ENCODE measurements at places on chromosomes 3 and 15.

- H3K27me3 ChIP-seq, result no peaks in the 10 kb centered on the region
- peak; percentile 56 for DNase-seq
- no peak overlapping the region for H3K27ac ChIP-seq
- H3K4me3 ChIP-seq, result no peak overlapping the region
- no peaks in the 10 kb centered on the region for H3K4me1 ChIP-seq
Observed at GRCh38 chr3:190492966-190493365, 20.9 kb upstream of the IL1RAP start.

DNA sequence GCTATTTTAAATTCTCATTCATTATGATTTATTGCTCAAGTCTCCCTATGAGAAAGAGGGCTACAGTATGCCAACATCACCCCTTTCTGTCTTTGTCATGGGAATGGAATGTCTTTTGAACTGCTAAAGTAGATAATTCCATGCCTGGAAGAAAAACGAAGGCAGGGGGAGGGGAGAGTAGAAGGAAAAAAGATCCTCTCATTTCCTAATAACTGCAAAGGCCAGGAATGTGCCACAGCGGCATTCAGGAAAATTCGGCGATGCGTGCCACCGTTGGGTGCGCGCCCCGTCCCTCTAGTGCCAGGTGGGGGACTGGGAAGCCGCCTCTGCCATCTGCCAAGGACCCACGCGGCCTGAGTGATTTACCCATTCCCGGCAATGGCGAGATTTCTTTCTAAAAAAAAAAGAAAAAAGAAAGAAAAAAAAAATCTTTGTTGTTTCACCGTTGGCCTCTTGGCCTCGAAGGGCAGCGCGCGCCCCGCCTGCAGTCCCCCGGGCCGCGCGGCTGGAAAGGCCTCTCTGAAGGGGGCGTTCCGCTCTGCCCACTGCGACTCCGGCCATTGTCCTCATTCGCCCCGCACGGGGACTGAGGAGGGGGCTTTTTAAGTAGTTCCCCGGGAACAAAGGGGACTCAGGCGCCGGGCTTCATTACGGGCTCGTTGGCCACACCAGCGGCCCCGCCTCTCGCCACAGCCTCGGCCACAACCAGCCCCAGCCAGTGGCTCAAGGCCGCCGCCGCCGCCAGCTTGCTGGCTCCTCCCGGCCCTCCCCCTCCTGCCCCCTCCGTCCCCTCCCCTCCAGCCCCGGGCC lies 54.5 kb downstream of the CPN2 start:
- peak overlapping the region; percentile 97 for H3K27ac ChIP-seq
- peak; percentile 97 for DNase-seq
- H3K36me3 ChIP-seq, result no peaks in the 10 kb centered on the region
- no peak overlapping the region for H3K4me3 ChIP-seq
- no peaks in the 10 kb centered on the region for H3K27me3 ChIP-seq
- peaks cover 5% of the 10 kb centered on the region for H3K4me1 ChIP-seq

DNA sequence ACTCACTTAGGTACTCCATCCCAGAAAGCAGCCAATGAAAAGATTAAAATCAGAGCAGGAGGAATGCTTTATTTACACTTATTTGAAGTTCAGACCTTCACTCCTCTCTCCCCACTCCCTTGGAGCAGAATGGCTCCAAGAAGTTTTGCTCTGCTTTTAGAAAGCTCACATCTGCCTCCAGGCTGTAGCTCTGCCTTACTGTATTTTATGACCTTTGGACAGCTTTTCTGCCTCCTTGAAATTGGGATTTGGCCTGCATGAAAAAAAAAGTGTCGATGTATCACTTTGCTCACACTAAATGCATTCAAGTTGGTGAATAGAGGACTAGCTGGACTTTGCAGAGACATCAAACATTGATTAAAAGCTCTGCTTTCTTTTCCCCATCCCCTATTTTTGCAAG lies 95.3 kb downstream of the SLC9A9 start:
- no peaks in the 10 kb centered on the region for H3K27me3 ChIP-seq
- no peak overlapping the region for H3K27ac ChIP-seq
- H3K4me1 ChIP-seq, result peaks cover 2% of the 10 kb centered on the region
- H3K4me3 ChIP-seq, result no peak overlapping the region

GRCh38 chr3:132180337-132180791 lies 136.8 kb upstream of the ACP3 start:
- peak; percentile 84 for DNase-seq
- no peaks in the 10 kb centered on the region for H3K4me1 ChIP-seq
- H3K27ac ChIP-seq, result no peak overlapping the region
- H3K4me3 ChIP-seq, result no peak overlapping the region
- no peaks in the 10 kb centered on the region for H3K36me3 ChIP-seq

DNA sequence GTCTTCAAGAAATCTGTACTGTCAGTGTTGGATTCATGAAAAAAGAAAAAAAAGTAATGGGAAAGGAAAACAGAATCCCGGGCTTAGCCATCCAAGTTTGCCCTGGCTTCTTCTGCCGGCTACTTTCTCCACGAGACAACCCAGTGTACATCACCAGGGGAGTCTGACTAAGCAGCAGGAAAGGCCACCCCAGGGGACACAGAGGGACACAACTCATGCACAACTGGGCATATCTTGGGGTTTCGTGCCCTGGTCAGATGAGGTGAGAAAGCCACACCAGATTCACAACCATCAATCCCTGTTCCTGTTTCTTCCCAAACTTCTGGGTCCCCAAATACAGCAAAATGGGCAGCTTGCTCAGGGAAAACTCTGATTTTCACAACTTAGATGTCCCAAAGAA lies 33.2 kb downstream of the ADAMTS17 start:
- no peaks in the 10 kb centered on the region for H3K27me3 ChIP-seq
- no peaks in the 10 kb centered on the region for H3K4me1 ChIP-seq
- H3K27ac ChIP-seq, result no peak overlapping the region

DNA sequence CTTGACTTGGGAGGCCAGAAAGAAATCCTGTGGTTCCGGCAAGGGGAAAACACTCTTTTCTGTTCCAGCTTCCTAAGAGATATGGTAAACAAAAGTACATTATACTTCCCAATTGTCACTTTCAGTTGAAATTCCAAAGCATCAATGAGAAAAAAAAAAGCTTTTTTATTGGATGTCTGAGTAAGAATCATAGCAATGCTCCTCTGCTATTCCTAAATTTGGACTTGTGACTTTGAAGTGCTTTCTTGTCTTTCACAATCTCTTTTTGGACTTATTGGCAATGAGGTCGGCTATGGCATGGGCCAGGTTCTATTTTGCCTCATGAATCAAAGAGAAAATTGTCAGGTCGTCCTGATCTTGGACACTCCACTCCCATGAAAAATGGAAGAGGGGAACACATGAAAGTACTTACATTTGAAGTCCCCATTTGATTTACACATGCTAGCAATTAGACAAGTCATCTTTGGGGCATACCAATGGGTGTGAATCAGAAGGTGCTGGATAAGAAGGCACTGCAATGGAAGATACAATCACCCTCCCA lies 170.5 kb downstream of the GREM1 start:
- H3K4me1 ChIP-seq, result peaks cover 2% of the 10 kb centered on the region
- no peaks in the 10 kb centered on the region for H3K27me3 ChIP-seq
- no peak overlapping the region for H3K27ac ChIP-seq
- H3K4me3 ChIP-seq, result no peak overlapping the region

GRCh38 chr3:116002235-116002634 lies 378.9 kb downstream of the GAP43 start:
- no peak overlapping the region for H3K27ac ChIP-seq
- peaks cover 12% of the 10 kb centered on the region for H3K4me1 ChIP-seq
- H3K27me3 ChIP-seq, result no peaks in the 10 kb centered on the region
- no peak overlapping the region for H3K4me3 ChIP-seq
- no peaks in the 10 kb centered on the region for H3K36me3 ChIP-seq

DNA sequence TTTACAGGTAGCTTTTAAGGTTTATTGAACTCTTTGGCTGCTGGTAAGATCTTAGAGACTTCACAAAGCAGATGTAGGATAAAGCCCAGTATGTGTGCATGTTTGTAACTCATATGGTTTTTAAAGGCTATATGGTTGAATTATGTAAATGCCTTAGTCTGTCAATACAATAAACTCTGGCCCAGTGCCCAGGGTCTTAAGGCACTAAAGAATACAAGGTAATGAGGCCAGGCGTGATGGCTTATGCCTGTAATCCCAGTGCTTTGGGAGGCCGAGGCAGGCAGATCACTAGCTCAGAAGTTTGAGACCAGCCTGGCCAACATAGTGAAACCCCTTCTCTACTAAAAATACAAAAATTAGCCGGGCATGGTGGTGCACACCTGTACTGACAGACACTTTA lies 170.3 kb upstream of the CGNL1 start:
- no peak overlapping the region for H3K4me3 ChIP-seq
- no peaks in the 10 kb centered on the region for H3K36me3 ChIP-seq
- H3K27ac ChIP-seq, result no peak overlapping the region
- no peaks in the 10 kb centered on the region for H3K27me3 ChIP-seq
- H3K4me1 ChIP-seq, result no peaks in the 10 kb centered on the region

GRCh38 chr3:186400662-186401061 lies 38.6 kb upstream of the DGKG start:
- no peaks in the 10 kb centered on the region for H3K27me3 ChIP-seq
- no peaks in the 10 kb centered on the region for H3K4me1 ChIP-seq
- H3K27ac ChIP-seq, result no peak overlapping the region
- no peaks in the 10 kb centered on the region for H3K36me3 ChIP-seq

- DNase-seq, result no peak
- H3K27ac ChIP-seq, result no peak overlapping the region
- no peaks in the 10 kb centered on the region for H3K27me3 ChIP-seq
- no peak overlapping the region for H3K4me3 ChIP-seq
Observed at GRCh38 chr15:87935583-87935982, 321.0 kb downstream of the NTRK3 start.
